ENCODE measurements at places on chromosomes 7 and 10.

DNA sequence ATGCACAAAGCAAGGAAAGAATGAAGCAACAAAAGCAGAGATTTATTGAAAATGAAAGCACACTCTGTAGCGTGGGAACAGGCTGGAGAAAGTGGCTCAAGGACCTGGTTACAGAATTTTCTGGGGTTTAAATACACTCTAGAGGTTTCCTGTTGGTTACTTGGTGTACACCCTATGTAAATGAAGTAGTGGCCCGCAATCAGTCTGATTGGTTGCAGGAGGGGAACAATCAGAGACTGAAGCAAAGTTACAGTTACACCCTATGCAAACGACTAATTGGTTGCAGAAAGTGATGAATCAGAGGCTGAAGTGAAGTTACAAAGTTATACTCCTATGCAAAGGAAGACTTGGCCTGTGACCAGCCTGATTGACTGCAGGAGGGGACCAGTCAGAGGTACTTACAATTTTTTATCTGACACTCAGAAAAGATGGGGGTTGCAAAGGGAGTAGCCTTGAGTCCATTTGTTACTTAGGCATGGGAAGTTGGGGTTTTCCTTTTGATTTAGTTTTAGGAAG, 3.6 kb upstream of the MTPN start:
- no peak for DNase-seq

- no peak for DNase-seq
Measured at GRCh38 chr10:50554995-50555568, 68.7 kb downstream of the SGMS1 start.

DNA sequence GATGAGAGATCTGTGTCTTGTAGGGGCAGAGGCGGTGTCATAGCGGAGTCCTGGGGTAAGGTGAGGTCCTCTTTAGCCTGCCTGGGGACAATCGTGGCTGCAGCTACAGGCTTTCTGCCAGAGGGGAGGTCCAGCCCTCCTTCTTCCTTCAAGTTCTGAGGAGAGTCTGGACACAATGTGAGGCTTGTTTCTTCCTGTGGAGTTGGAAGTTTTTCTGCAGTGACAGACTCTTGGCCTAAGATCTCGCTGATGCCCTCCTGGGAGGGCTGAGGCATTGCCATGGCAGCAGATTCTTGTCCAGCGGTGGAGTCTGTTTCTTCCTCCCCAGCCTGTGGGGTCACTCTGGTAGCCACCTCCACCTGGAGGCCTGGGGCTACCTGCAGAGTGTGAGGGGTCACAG, 4.4 kb downstream of the NACAD start:
- DNase-seq = no peak

DNA sequence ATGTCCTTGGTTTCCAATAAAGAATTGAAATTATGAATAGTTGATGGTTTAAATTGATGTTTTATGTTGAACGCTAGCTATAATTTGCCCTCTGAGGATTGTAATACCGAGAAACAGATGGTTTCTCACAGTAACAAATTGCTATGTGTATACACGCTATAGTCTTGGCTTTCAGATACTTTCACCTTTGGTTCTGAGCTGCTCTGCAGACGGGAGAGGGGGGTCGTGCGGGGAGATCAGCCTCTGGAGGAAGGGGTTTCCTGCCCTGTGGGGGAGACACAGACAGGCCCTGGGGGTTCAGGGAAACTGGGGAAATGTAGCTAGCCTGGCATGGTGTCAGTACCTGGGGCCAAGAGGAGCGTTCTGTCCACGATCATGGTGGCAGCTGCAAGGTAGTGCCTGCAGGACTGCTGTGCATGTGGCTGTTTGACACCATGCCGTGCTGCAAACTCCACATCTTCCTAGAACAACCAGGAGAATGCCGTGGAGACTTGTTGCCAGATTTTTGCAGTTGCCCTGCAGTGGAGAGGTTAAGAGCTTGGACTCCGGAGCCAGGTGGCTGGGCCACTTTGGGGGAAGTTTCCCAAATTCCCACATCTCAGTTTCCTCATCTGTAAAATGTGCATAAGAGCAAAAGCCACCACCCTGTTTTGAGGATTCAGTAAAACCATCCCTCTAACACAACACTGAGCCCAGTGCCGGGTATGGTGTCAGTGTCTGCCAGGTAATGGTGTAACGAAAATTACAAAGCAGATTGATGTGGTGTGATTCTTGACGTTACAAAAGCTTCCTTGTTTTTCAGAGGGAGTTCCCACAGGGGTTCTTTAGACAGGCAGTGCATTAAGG, 167.9 kb downstream of the CUX1 start:
- peak; percentile 63 for DNase-seq

DNA sequence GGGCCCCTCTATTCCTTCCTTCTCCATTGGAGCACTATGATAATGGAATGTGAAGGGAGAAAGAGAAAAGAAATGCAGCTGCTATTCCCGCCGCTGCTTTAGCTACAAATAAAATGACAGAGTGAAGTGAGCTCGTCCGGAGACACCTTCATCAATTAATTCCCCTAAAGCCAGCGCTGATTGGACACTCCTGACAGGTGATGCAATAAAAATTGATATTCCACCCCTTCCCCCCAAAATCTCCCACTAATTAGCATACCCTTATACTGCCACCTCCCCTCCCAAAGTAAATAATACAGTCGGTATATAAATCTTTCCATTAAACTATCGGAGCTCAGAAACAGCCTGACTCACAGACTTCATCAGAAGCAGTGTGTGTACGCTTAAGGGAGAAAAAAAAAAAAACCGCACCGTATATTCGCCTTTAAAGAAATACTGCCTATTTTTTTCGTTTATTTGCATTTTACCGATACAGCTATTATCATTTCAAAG, 7.3 kb downstream of the SKIDA1 start:
- peak; percentile 59 for DNase-seq

- DNase-seq = no peak
Measured at GRCh38 chr10:118783776-118784545, 29.2 kb upstream of the CACUL1 start.

DNA sequence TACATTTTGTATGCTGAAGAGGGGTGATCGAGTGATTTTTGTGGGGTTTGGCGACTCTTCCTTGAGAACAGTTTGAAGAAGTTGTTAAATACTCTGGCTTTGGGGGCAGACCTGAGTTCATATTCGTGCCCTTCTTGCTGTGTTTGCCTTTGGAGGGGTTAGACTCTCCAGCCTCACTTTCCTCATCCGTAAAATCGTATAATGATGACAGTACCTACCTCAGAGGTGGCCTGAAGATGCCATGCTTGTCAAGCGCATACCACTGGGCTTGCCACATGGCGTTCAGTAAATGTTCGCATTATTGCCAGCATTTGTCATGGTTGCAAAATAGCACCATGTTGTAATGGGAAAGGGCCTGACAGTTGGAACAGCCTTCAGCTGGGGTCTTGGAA, 1.3 kb downstream of the STK17A start:
- no peak for DNase-seq

DNA sequence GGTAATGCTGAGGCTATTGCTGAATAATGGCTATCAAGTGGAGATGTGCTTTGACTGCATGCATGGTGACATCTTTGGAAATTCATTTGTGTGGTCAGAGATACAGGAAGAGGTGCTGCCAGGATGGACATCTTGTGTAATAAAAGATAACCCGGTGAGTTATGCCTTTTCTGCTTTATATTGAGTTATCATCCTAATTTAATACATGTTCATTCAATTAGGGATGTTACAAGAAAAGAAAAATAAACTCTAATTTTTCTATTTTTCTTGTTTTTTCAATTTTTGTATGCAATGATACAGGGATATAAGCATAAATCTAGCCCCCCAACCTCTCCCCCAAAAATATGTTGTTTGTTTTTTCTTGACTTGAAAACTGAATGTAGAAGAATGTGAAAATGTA, 26.4 kb upstream of the LMOD2 start:
- DNase-seq = no peak

GRCh38 chr7:129213828-129214227, 11.0 kb upstream of the AHCYL2 start:
- DNase-seq = no peak

DNA sequence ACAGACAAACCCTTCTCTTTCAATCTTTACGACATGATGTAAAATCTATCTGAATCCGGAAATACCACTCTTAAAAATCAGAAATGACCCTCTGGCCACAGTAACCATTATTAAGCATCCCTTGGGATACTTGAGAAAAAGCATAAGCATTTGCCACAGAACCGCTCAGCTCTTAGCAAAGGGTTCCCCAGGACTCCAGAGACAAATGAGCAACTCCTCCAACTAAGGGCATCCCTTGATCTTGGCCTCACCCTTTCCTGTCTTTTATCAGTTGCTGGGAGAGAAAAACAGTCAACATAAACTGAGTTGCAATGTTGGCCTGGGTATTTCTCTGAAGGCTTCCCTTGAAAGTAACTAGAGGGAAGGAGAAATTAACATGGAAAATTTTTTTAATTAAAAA, 3.5 kb downstream of the PDLIM1 start:
- no peak for DNase-seq

DNA sequence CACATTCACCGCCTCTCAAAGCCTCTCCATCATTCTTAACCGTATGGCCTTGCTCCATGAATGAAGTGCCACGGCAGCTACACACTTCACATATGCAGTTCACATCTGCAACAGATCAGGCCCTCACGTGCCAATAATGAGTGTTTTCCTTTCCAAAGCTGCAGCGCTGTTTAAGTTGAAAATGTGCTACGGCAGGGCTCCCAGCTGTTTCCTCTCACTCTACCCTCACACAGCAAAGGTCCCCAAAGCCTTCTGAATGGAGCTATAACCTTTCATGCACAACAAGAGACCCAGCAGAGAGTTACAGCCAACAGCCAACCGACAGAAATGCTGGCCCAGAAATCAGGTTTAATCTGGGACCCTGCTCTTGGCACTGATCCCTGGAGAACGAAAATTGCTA, 236.1 kb downstream of the ELMO1 start:
- DNase-seq = peak; percentile 83

GRCh38 chr10:30935078-30935477, 96.6 kb downstream of the ZNF438 start:
- DNase-seq = no peak

GRCh38 chr7:4702961-4703512, 20.9 kb downstream of the FOXK1 start:
- no peak for DNase-seq

- peak; percentile 86 for DNase-seq
Measured at GRCh38 chr10:5466451-5467206, 32.7 kb downstream of the CALML5 start.

- DNase-seq = no peak
Measured at GRCh38 chr10:91347529-91347928, 62.6 kb upstream of the HECTD2 start.

DNA sequence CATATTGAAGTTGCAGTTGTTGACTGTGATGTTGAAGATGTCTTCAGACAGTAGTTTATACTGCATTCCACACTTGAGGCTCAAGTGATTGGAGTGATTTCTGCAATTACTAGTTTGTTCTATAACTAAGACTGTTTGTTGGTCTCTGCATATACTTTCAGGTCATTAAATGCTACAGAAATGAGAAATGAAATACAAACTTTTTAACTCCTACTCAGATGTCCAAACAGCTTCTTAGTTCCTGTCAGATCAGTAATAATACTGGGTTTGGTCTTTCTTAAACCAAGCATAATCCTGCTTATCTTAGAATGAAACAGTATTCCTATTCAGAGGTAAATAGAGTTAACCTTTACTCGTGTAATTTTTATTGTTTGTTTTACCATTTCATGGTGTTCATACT, 115.9 kb downstream of the CCNY start:
- DNase-seq = no peak

DNA sequence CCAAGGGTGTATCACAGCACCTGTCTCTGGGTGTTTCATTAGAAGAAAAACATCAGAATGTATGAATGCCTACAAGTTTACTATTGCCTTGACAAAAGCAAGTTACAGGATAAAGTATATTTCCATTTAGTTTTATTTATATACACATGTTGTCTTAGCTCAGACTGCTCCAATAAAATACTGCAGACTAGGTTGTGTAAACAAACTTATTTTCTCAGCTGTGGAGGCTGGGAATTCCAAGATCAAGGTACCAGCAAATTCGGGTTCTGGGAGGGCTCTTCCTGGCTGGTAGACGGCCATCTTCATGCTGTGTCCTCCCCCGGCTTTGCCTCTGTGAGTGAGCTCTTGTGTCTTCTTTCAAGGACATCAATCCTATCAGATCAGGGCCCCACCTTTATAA, 77.1 kb upstream of the UNC5B start:
- no peak for DNase-seq

GRCh38 chr7:96143495-96144259, 178.2 kb downstream of the SLC25A13 start:
- no peak for DNase-seq

GRCh38 chr7:5387711-5388245, 35.9 kb downstream of the TNRC18 start:
- no peak for DNase-seq

DNA sequence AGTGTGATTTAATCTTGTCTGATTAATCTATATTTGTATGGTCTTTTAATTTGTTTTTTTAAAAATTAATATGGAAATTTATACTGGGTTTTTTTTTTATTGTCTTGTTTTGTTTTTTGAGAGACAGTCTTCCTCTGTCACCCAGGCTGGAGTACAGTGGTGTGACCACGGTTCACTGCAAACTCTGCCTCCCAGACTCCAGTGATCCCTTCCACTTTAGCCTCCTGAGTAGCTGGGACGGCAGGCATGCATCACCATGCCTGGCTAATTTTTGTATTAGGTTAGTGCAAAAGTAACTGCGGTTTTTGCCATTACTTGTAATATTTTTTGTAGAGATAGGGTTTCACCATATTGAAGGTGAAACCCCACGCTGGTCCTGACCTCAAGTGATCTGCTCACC, 73.1 kb downstream of the TET1 start:
- DNase-seq = no peak

- no peak for DNase-seq
Measured at GRCh38 chr10:30579574-30579973, 50.0 kb downstream of the LYZL2 start.

- DNase-seq = no peak
Measured at GRCh38 chr10:44910602-44911001, 535 bp upstream of the TMEM72 start.

DNA sequence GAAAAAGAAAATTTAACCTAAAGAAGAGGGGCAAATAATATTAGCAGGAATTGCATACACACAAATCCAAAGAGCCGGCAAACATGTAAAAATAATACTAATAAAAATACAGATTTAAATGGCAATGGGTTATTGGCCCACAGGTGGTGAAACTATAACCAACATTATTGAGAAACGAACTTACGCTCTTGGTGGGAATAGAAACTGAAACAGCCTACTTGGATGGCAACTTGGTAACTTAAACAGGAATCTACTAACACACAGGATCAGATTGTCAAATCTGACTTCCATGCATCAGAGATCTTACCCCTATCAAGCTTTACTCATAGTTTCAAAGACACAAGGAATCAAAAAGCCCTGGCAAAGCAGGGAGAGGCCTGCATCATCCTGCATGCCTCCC, 66.5 kb downstream of the ANLN start:
- no peak for DNase-seq

GRCh38 chr7:107902381-107902780, 11.4 kb downstream of the DLD start:
- no peak for DNase-seq

GRCh38 chr10:98242823-98243222, 25.2 kb downstream of the LOXL4 start:
- DNase-seq = no peak
